BE2C (cell line): ENCODE measurements at places on chromosomes 1 and 21.

DNA sequence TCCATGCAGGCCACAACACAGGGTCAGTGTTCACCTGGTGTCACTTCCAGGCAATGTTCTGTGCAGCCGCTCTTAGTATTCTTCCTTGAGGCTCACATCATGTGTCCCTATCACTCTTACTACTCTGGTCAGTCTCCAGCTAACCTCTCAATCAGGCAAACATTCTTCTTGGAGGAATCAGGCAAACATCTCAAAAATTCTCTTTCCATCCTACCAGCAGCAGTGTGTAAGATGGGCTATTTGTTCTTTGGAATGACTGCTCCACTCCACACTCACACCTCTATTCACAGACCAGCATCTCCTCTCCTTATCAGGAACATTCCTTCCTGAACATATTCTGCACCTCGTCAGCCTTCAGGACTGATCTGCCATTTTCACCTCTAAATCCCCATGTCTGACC, 4.0 kb downstream of the S100A7A start:
- no peak for DNase-seq

DNA sequence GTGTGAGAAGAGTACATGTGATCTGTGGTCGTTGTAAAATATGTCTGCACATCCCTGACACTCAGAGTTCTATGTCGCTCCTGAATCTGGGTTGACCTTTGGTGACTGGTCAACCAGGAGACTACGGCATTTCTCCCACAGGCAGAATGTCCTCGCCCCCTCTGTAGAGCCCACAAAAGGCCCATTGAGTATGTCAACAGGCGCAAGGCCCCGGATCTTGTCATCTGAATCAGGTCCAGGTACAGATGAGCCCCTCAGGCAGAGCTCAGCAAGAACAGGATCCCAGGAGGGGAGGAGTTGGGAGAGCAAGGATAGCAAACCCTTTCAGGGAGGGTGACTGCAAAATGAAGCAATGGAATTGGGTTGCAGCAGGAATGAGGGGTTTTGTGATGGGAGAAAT, 126.5 kb downstream of the MATN1 start:
- no peak for DNase-seq

GRCh38 chr21:33984021-33984481, 68.4 kb upstream of the ATP5PO start:
- DNase-seq: no peak

- no peak for DNase-seq
Observed at GRCh38 chr1:201774224-201774982, 54.6 kb upstream of the IPO9 start.

- no peak for DNase-seq
Observed at GRCh38 chr21:41508415-41509144, 622 bp upstream of the TMPRSS2 start.

GRCh38 chr1:182400567-182400966, at the start of gene TEDDM1:
Gene TEDDM1 (minus strand): TSS chr1:182400667. CDS start chr1:182400485, 182 bp downstream.
- DNase-seq: no peak

- DNase-seq: peak; percentile 41
Observed at GRCh38 chr1:248243204-248243603, 12.0 kb downstream of the OR2M4 start.

DNA sequence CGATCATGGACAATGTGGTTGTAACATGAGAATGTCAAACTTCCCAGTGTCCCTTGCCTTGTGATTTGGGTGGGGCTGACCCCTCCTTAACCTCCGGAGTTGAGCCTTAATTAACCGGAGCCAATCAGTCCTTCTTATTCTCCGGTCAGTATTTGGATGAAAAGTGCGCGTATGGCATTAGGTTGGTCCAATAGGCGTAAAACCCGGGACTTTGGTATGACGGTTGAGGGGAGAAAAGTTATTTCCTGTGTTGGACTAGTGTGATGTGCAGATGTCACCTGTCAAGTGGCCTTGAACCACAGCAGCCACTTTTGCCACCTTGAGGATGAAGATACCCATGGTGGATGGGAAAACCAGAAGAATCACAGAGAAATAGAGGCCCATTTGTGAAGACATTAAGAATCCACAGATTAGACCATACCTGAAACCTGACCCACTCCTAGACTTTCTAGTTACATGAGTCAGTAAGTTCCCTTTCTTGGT, 5.1 kb downstream of the PAFAH2 start:
- DNase-seq: no peak

DNA sequence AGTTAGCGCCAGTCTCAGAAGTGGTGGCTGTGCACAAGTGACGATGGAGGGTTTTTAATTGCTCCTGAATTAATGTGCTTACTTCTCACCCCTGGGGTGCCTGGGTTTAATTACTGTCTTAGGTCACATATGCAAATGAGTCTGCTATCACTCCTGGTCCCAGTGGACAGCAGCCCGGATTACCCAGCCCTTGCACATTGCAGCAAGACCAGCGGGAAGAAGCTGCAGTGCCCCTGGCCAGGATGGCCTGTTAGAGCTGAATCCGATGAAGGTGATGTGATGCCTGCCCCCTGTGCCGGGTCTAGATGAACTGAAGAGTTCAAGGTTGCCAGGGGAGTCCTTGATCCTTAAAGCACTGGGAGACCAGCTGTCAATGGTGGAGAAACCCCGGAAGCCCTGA, 24.2 kb downstream of the ENO1 start:
- DNase-seq: no peak

DNA sequence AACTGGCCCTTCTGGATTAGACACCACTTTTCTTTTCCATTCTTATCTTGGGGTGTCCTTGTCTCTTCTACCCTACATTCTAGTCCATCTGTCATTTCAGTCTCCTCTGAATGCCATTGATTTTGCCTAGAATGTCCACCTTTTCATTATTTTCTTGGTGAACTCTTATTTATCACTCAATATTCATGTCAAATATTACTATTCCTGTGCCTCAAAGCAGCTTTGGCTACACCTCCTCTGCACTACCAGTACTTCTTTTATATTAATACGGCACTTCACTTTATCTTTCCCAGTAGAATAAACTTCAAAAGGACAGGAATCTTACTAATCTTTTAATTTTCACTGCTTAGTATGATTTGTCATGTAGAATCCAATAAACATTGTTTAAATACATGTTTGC, 186.4 kb upstream of the DPYD start:
- no peak for DNase-seq

DNA sequence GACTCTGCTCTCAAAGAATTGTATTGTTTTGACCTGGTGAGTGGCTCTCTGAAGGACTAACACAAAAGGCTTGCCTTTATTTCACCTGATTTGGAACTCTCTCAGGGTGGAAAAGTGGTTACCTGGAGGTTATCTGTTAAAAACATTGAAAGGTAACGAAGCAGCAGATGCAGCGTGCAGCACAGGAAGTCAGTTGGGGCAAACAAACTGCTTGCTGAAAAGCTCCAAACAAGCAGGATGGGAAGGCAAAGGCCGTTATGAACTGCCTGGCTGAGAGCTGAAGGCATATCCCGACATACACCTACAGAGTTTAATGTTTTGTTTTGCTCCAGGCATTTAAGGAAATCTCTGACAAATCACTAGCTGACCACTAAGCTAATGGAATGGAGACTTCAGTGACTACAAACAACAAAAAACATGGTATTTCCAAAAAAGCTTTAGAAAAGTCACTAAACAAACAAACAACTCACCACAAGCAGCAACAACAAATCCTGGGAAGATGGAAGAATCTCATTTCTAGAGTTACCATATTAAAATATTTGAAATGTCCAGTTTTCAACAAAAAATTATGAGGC, 44.3 kb upstream of the BATF3 start:
- no peak for DNase-seq

GRCh38 chr1:1235016-1235744, 3.1 kb downstream of the B3GALT6 start:
- DNase-seq: no peak

GRCh38 chr1:201648066-201648906, 109.4 kb downstream of the NAV1 start:
- peak; percentile 66 for DNase-seq

- DNase-seq: no peak
Observed at GRCh38 chr1:20962576-20963258, 175.6 kb upstream of the HP1BP3 start.

DNA sequence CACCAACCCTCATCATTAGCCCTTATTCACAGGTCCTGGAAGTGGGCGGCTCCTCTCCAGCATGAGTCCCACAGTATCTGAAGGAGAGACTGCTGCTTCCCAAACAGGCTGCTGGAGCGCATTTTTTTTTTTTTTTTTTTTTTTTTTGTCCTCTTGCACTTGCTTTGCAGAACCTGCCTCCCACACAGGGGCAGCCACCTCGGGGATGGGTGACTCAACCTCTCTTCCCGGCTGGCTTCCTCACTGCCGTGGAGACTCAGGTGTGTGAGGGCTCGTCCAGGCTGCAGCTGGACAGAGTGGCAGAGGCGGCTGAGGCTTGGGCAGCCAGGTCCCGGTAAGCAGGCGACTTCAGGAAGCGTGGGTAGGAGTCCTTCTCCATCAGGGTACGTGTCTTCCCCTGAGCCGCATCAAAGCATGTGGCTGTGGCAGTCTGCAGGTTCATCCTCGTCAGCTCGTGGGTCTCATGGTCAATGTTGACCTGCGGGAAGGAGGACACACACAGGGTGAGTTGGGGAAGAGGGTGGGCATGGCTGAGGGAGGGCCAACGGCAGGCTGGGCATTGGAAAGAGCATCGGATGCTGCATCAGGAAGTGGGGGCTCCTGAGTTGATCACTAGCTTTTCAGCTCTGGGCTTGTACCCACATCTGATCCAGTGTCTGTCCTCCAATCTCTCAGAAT, 4.0 kb downstream of the RGS16 start:
- no peak for DNase-seq

DNA sequence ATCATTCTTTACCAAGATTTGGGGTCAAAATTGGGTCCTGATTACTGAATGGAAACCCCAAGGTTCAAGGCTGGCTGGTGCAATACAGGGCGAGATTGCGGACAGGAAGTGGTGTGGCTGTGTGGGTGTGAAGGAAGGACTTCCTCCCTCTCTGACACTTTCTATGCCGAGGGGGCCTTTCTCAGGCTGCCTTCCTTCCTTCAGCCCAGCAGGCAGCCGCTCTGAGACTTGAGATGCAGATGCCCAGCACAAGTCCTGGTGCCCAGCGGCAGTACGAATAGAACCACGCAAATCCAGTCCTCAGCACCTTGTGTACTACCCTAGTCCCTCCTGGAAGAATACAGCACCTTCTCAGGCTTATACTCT, 16.3 kb downstream of the BATF3 start:
- no peak for DNase-seq

- no peak for DNase-seq
Observed at GRCh38 chr21:21831036-21831435, 832.8 kb downstream of the NCAM2 start.

GRCh38 chr1:203703586-203703985, 61.4 kb upstream of the LAX1 start:
- no peak for DNase-seq

DNA sequence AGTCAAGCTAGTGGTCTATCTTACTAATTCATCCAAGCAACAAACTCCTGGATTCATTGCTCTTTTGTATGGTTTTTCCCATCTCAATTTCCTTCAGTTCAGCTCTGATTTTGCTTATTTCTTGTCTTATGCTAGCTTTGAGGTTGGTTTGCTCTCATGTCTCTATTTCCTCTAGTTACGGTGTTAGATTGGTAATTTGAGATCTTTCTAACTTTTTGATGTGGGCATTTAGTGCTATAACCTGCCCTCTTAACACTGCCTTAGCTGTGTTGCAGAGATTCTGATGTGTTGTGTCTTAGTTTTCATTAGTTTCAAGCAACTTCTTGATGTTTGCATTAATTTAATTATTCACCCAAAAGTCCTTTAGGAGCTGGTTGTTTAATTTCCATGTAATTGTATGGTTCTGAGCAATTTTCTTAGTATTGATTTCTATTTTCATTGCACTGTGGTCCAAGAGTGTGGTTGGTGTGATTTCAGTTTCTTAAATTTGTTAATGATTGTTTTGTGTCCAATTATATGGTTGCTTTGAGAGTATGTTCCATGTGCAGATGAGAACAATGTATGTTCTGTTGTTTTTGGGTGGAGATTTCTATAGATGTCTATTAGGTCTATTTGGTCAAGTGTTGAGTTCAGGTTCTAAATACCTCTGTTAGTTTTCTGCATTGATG, 154.6 kb downstream of the PLPPR5 start:
- no peak for DNase-seq

GRCh38 chr1:109241344-109241743, 8.0 kb upstream of the CELSR2 start:
- DNase-seq: no peak

DNA sequence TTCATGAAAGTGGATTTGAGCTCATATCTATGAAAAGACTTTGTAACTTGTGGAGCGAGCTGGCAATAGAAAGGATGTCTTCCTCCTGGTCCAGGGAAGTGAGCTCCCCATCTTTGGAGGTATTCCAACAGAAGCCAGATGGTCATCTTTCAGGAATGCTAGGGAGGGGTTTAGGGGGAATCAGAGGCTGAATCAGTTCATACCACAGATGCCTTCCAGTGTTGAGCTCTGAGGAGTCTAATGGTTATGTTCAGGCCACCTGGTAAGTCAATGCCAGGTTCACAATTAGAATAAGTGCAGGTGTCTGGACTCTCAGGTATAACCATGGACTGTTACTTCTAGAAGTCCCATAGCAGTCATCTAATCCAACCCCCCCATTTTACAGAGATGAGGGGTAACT, 119.1 kb downstream of the ACTL8 start:
- no peak for DNase-seq

DNA sequence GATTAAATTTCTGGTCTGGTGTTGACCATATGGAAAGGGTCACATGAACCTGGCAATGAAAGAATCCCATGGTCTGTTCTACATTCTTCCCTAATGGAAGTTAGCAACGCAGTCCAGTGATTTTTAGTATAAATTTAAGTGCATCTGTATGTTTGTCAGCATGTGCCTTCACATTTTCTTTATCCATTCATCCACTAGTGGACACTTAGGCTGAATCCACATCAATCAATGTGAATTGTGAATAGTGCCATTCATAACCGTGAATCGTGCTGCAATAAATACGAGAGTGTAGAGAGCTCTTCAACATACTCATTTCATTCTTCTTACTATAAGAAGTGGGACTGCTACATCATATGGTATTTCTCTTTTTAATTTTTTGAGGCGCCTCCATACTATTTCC, 12.7 kb upstream of the IFI16 start:
- DNase-seq: no peak

DNA sequence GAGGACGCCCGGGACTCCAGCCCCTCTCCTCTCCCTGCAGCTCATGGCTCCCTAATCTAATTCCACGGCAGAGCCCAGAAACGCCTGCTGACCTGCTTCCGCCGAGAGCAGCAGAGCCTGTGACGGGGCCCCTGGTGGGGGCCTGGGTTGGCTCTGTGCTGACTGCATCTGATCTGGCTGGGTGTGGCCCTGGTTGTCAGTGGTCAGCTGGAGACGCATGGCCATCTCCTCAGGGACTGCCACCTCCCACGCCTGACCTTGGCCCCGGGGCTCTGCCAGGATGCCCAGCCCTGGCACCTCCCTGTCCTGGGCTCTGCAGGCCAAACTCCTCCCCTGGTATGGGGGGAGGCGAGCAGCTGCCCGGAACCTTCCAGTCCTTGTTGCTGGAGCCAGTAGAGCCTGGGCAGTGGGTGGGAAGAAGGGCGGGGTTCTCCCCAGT, 1.1 kb upstream of the PLCH2 start:
- peak; percentile 80 for DNase-seq

GRCh38 chr1:63363014-63363413, 4.4 kb upstream of the ALG6 start:
- no peak for DNase-seq
